ENCODE measurements at places on chromosomes 1 and 21. TPM values are rescaled to one million over a fixed set of nuclear protein-coding genes. Genes with fewer than 3 reads are reported as not detected.

The TRABD2B gene
- not detected for total RNA-seq

The AADACL3 gene
- total RNA-seq = not detected

The LYPLA2 gene
- 27.0 TPM for total RNA-seq

The PM20D1 gene
- total RNA-seq = not detected

The CFAP107 gene
- total RNA-seq = 0.12 TPM

The RBM11 gene
- 0.12 TPM for total RNA-seq

The NBPF15 gene
- total RNA-seq = 56.6 TPM
